ENCODE measurements at places on chromosomes 7 and 10. TPM values are rescaled to one million over a fixed set of nuclear protein-coding genes. Genes with fewer than 3 reads are reported as not detected.

Gene SERPINE1
- 1.7 TPM for polyA plus RNA-seq

Gene KLLN
- polyA plus RNA-seq, result 1.0 TPM

DNA sequence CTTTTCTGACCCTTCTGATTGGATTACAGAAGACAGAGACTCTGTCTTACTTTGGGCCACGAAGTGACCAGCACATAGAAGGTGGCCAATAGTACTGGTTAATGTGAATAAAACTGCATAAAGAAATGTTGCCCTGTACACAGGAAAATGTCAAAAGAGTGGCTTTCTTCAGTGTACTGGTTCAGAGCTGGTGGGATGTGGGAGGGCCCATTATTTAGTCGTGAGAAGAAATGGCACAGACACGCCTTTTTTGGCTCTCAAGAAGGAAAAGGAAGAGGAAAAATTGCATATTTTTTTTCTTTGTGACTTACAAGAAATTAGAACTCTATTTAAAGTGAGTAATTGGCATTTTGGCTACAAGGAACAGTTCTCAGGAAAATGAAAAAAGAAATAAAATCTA is 129.7 kb downstream of the DGKI start:
- no peak overlapping the region for H3K27ac ChIP-seq
- no peak overlapping the region for H3K4me3 ChIP-seq
- no peak for DNase-seq
- H3K4me1 ChIP-seq, result no peaks in the 10 kb centered on the region

- no peak overlapping the region for H3K27ac ChIP-seq
- DNase-seq, result no peak
- H3K4me1 ChIP-seq, result no peaks in the 10 kb centered on the region
- H3K27me3 ChIP-seq, result peaks cover 8% of the 10 kb centered on the region
- H3K4me3 ChIP-seq, result no peak overlapping the region
Measured at GRCh38 chr7:45564485-45564884, 9.7 kb upstream of the ADCY1 start.

GRCh38 chr10:99369126-99369525 is 40.0 kb downstream of the CNNM1 start:
- H3K4me3 ChIP-seq, result no peak overlapping the region
- no peak for DNase-seq
- no peaks in the 10 kb centered on the region for H3K36me3 ChIP-seq
- H3K27me3 ChIP-seq, result peaks cover 23% of the 10 kb centered on the region

DNA sequence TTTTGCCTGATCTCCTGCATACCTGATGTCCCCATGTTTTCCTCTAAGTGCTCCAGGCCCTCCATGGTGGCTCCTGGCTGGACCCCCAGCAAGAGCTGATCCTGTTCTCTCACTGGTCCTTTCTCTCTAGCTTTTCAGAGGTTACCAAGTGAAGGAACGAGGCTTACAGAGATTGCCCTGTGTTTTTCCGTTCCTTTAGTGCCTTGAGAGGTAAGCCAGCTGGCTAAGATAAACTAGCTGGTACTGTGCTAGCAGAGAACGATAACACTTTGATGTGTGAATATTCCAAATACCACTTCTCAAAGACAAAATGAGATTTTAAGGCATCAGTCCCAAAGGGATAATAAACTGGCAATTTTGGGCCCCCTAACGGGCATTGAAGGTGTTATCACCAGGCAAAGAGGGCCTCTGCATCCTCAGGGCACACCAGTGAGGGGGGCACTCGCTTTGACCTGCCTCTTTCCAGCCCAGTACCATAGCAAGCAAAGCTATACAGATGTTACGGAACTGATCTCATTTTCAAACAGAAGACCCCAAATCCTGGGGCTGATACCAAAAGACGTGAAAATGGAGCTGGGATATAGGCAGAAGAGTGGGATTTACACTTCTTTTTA is 8.4 kb upstream of the CCNY start:
- no peaks in the 10 kb centered on the region for H3K27me3 ChIP-seq
- H3K4me3 ChIP-seq, result no peak overlapping the region
- DNase-seq, result no peak
- H3K27ac ChIP-seq, result no peak overlapping the region
- H3K4me1 ChIP-seq, result peaks cover 6% of the 10 kb centered on the region
- H3K36me3 ChIP-seq, result peaks cover under 1% of the 10 kb centered on the region

DNA sequence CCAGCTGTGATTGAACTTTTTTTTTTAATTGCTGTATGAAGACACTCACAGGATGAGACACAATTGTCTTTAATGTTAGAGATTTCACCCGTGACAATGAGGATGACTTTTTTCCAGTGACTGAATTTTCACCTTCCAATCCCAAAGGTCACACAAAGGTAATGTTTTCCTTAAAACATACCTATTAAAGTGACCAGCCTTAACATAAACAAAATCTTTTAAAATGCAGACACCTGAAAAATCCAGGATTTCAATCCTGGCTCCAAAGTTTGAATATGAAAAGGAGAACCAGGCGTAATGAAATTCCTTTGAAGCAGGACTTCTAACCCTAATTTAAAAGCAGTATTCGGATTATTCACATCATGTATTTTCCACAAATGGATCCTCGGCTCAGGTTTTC is 647.7 kb downstream of the GATA3 start:
- no peak overlapping the region for H3K4me3 ChIP-seq
- H3K36me3 ChIP-seq, result no peaks in the 10 kb centered on the region
- no peak overlapping the region for H3K27ac ChIP-seq
- H3K4me1 ChIP-seq, result no peaks in the 10 kb centered on the region
- no peak for DNase-seq
- no peaks in the 10 kb centered on the region for H3K27me3 ChIP-seq

Data from large intestine (tissue), 12 donors.